ENCODE measurements at places on chromosomes 11 and 22. TPM values are rescaled to one million over a fixed set of nuclear protein-coding genes. Genes with fewer than 3 reads are reported as not detected.

GRCh38 chr11:92240916-92241315 lies 16.3 kb downstream of the FAT3 start:
- no peak for DNase-seq

DNA sequence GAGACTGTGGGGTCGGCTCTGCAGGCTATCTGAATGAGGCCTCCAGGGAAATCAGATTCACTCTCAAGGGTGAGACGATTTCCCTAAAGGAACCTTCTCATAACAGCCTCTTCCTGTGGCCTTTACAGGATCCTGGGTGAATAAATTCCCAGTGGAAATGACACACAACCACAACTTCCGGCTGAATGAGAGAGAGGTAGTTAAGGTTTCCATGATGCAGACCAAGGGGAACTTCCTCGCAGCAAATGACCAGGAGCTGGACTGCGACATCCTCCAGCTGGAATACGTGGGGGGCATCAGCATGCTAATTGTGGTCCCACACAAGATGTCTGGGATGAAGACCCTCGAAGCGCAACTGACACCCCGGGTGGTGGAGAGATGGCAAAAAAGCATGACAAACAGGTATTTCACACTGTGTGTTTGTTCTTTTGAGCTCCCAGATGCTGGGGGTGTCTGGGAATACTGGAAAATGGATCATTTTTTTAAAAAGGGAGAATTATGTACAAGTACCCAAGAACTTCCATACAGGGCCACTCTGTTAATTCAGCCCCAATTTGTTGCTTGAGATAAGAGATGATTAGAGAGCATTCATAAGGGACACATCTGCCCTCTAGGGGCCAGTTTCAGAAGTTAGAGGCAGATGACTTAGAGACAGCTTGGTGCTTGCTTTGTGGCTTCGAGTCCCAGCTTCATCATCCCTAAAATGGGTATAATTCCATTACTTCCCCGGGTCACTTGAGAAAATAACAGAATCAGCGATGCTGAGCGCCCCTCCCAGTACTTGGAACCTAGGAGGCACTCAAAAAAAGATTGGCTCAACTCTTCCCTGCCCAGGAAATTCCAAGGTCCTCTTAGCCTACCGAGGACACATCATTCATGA lies 10.2 kb downstream of the SERPIND1 start:
- peak; percentile 59 for DNase-seq

- no peak for DNase-seq
Measured at GRCh38 chr11:9936754-9937153, 272.9 kb downstream of the SWAP70 start.

DNA sequence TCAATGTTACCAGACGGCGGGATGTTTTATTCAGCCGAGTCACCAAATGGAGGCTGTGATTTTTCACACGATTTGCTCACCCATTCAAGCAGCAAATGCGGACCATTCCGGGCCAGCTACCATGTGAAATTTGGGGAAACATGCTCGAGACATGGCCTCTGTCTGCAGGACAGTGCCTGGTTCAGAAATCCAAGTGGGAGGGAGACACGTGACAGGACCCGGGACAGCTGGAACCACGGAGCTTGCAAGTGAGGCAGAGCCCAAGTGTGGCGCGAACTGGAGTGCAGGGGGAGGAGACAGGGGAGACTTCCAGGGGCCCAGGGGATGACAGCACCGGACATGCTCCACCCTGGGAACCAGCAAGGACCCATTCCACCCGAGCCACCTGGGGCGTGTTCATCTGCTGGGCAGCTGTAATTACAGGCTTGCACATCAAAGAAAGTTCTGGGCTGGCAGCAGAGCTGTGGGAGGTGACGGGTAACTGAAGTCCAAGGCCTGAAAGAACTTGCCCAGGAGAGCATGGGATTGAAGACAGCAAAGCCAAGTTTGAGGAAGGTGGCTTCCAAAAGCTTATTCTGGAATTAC lies 16.5 kb downstream of the CERK start:
- DNase-seq = no peak

DNA sequence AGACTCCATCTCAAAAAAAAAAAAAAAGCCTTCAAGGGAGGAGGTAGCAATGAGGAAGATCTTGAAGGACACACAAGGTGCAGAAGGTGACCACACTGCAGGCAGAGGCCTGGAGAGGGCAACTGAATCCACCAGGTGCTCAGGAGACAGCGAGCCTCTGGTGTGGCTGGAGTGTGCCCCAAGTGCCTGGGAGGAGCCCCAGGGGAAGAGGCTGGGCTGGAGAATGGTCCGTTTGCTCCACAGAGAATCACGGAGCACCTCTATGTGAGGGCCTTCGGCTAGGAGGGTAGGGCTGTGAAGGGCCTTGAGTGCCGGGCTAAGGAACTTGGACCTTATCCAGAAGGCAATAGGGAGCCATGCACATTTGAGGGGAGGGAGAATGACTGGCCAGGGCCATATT lies 50.3 kb downstream of the ARRB1 start:
- DNase-seq = no peak

GRCh38 chr11:15794361-15795150 lies 561.8 kb downstream of the SOX6 start:
- no peak for DNase-seq

GRCh38 chr11:8365216-8365941 lies 101.7 kb upstream of the LMO1 start:
- no peak for DNase-seq

GRCh38 chr22:47121791-47122190 lies 359.3 kb downstream of the TBC1D22A start:
- no peak for DNase-seq

DNA sequence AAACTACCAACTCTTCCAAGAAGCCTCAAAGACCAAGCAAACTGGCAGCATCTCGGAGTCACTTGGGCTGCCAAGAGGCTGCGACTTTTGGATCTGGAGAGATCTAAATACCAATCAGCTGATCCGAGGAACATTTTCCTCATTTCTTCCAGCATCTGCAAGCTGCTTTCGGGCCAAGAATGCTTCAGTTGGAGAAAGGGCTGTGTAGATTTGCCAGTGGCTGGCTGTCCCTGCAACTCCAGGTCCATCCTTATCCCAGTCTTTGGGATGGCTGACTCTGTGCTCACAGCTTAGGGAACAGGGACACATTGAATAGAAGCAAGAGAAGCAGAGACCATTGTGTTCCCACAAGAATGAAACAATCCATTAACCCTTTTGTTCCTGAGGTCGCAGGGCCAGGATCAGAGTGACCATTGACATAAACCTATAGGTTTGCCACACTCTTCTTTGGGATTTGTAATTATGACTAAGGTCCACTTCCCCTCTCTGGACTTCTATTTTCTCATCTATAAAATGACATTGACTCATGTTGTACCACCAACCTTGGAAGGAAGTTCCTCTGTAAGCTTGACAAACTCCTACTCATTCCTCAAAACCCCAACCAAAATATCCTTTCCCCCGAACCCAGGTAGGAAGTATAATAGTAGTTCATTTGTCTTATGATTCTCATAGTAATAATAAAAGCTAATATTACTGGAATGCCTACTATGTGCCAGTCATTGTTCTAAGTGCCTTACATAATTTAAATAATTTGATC lies 340.8 kb downstream of the MN1 start:
- DNase-seq = peak; percentile 34

DNA sequence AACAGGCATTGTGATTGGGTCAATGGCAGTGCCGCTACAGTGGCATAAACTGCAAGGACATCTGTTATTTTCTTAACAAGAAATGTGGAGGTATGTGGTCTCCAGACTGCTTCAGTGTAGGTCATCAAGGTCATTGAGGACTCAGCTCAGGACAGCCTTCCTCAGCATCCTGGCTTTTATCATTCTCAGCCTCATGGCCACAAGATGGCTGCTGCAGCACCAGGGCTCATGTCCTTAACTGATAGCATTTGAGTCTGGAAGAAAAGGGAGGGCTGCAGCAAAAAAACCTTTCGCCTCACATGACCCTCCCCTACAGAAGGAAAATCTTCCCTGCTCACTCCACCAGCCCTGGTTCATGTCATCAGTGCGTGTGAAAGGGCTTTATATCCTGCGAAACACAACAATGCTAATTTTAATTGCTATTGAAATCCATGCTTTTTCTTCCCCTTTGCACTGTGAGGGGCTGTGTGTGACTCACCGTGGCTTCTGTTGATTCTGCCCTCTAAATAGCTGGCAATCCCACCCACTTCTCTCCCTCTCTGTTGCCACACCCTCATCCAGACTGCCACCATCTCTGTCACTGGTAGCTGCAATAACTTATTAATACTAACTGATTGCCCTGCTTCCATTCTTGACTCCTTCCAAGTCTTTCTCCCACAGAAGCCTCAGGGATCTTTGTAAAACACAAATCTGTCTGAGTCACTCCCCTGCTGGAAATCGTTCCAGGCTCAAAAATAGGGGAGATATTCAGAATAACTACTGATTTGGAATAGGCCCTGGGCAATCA lies 43.8 kb downstream of the CHRDL2 start:
- DNase-seq = no peak

GRCh38 chr11:29996016-29996415 lies 20.8 kb downstream of the KCNA4 start:
- DNase-seq = no peak

DNA sequence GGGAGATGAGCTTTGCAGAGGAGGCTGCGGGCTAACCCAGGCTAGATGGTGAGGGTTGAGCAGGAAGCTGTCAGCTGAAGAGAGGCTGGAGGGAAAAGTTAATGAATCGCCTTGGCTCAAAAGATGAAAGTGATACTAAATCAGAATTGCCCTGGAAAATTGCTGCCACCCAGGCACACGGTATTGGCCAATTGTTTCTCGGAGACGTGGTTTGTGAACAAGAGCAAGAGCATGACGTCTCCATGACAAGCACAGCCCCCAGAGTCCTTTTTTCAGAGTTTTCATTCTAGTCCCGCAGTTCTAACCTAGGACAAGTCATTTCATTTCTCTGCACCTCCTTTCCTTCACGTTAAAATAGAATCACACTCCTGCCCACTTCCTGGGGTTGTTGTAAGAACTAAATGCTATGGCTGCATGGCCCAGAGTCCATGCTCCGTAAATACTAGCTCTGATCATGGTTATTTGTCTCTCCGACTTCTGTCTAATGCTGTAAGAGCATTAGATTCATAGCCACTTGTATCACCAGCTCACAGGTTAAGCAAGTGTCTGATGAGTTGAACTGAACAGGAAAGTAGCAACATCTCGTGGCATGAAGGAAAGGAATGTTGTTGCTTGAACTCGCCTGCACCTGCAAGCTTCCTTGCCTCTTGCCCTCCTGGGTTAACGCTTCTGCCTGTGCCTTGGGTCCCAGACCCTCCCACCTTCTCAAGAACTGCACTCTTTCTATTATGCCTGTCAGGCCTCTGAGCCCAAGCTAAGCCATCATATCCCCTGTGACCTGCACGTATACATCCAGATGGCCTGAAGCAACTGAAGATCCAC lies 33.8 kb upstream of the NUP50 start:
- DNase-seq = no peak

GRCh38 chr22:44005524-44005923 lies 18.6 kb upstream of the PARVB start:
- no peak for DNase-seq

- no peak for DNase-seq
Measured at GRCh38 chr11:134656861-134657540, 245.0 kb upstream of the B3GAT1 start.

GRCh38 chr11:131522851-131523250 lies 152.4 kb downstream of the NTM start:
- no peak for DNase-seq

- no peak for DNase-seq
Measured at GRCh38 chr11:34447044-34447443, 8.3 kb downstream of the CAT start.

GRCh38 chr22:46754110-46754799 lies 8.2 kb upstream of the TBC1D22A start:
- DNase-seq = peak; percentile 52

GRCh38 chr11:9313648-9314290 lies 624 bp downstream of the TMEM41B start:
- DNase-seq = peak; percentile 33

DNA sequence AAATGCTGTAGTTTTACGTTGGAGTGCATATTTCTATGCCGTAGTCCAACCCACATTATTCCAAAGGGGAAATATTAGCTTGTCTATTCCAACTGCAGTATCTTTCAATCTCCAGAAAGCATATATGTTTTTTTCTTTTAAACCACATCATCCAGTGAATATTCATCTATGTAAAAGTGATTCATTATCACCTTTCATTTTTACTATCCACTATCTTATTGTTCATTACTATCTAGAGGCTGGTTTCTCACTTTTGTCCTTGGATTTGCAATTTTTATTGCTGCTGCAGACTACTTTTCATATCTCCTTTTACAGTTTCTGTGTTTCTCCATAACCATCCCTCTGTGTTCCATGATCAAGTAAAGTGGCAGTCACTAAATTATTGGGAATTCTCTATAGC lies 1097.2 kb upstream of the TENM4 start:
- no peak for DNase-seq

- no peak for DNase-seq
Measured at GRCh38 chr22:27337676-27338075, 463.9 kb downstream of the MN1 start.

DNA sequence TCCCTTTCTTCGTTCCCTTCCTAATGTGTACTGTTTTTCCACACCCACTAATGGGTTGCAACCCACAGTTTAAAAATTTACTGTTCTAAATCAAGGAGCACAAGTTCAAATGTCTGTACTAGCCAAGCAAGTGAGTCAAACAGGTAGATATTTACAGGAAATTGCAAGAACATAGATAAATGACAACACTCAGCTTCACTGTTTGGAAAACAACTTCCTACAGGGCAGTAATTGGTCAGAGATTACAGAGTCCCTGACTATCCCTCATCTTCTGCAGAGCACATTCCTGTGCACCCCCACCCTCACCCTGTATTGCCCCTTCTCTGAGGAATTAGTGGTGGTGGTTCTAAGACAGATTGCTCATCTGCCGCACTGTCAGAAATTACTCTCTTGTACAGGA lies 1.9 kb downstream of the SERPING1 start:
- DNase-seq = no peak

DNA sequence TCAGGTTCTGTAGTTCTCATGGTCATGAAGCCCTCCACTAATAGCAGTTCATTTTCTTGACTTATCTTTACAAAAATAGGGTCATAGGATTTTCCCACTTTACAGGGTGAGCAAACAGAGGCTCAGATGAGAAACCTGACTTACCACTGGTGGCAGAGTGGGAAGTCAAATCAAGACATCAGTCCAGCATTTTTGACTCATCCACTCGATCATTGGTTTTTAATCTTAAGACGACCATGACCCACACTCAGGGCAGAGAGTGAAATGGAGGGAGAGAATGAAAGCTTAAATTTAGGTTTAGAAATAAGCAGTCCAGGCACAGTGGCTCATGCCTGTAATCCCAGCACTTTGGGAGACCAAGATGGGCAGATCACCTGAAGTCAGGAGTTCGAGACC lies 42.1 kb downstream of the RTL6 start:
- DNase-seq = no peak

- no peak for DNase-seq
Measured at GRCh38 chr11:65362320-65362931, 7.9 kb downstream of the TIGD3 start.

The RAG2 gene
- 0.94 TPM for total RNA-seq

The FGF4 gene
- total RNA-seq = 0.87 TPM

The OR52N4 gene
- not detected for total RNA-seq

The PLXNB2 gene
- total RNA-seq = 219 TPM

The EMID1 gene
- total RNA-seq = 7.0 TPM

The CELSR1 gene
- 13.8 TPM for total RNA-seq

The TAGLN gene
- 187 TPM for total RNA-seq

The ACTN3 gene
- total RNA-seq = 4.0 TPM

The NPTXR gene
- 12.6 TPM for total RNA-seq

The PDE2A gene
- total RNA-seq = 20.6 TPM

The TRPM5 gene
- 0.94 TPM for total RNA-seq
